ENCODE measurements at places on chromosomes 1 and 21. TPM values are rescaled to one million over a fixed set of nuclear protein-coding genes. Genes with fewer than 3 reads are reported as not detected.

- DNase-seq, result no peak
These were observed at the start of gene EPS8L3 for GRCh38 chr1:109763646-109764415. TSS of gene EPS8L3 (minus strand) at chr1:109763923. CDS start at chr1:109761749, 2,174 bp downstream.

DNA sequence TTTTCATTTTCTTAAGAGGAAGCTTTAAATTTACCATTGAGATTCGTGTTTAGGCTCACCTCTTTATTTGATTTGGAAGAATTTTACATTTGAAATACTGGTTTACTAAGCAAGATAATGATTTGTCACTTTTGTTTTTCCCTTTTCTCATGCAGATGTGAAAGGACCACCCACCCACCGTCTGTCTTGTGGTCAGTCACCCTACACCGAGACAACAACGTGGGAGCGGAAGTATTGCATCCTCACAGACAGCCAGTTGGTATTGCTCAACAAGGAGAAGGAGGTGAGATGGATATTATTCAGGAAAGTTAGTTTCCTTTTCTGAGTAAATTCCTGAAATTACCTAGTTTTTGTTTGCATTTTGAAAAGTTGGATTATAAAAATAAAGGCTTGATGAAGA lies 189.5 kb downstream of the RASAL2 start:
- no peak for DNase-seq

GRCh38 chr1:70495370-70495769 lies 84.3 kb downstream of the CTH start:
- DNase-seq, result no peak

- no peak for DNase-seq
These were observed 380.1 kb upstream of the CHRM3 start for GRCh38 chr1:239006276-239006675.

DNA sequence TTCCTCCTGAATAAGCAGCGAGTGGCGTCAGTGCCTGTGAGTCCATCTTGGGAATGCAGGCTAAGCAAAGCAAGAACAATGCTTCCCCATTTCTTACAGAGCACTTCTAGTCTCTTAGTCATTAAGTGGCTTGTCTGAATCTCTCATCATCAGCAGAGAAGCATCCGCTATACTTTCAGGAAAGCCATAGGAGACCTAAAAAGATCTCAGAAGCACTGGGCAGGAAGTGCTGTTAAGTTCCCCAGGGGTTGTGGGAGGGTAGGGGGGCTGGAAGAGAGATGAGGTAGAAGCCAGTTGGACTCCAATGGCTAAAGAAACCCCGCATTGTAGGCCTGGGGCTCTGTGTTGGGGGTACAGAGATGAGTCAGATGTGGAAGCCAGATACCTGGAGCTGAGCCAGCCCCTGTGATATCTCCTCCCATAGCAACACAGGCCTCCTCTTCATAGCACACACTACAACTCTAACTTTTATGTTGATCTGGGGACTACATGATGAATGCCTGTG lies 44.9 kb downstream of the SYT6 start:
- no peak for DNase-seq

DNA sequence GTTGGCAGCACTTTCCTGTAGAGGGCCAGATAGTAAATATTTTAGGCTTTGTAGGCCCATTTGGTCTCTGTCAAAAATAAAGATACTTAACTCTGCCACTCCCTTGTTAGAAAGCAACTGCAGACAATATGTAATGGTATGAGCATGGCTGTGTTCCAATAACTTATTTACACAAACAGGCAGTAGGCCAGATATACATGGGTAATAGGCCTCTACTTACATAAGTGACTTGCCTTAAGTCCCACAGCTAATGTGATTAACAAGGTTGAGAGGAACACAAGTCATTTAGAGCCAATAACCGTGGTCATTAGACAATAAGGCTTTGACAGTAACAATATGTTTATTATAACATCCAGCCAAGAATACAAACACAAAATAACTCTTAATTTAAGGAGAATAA lies 17.4 kb downstream of the CCT8 start:
- DNase-seq, result no peak

GRCh38 chr21:39088031-39088370 lies 95.2 kb downstream of the PSMG1 start:
- no peak for DNase-seq

ZYG11A gene
- 0.20 TPM for total RNA-seq
